ENCODE measurements at places on chromosomes 12 and 14.

DNA sequence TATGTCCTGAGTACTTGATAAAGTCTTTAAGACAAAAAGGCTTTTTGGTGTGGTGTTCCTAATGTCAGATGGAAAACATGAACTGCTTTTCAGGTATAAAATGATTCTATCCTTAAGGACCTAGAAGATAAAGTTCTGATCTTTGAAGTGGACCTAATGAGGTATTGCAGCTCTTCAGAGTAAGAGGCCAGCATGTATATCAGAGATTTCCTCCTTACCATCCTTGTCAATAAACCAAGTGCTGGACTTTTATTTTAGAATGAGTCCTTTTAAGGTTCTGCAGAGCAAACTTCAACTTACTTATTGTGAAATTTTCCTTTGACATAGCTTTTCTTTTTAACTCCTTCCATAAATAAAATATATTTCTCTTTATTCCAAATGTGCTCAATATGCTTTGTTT is 50.1 kb downstream of the UNC79 start:
- DNase-seq, result no peak

DNA sequence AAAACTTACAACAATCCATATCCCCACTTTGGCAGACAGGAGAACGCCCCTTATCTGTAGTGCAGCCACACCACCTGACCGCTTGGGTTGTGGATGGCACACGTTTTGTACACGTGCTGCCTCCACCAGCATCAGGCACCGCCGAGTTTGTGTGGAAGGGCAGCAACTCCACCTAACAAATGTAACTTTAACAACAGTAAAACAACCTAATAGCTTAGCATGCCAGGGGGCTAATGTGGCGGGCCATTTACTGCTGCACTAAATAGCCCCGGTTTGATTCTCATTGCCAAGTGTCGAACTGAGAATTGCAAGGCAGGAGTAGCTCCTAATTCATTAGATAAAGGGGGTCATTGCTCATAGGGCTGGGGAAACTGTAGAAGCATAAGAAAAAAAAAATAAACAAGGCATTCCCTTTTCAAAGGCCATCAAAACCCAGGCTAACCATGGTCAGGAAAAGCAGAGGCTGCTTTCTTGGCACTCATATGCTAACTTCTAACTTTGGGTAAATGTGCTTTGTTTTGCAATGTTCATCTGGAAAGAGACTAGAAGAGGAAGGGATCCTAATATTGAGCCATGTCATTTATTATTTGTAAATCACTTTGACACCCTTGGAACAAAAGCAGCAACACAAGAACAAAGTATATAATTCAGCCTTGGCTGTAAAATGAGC is 279.7 kb upstream of the SOX5 start:
- no peak for DNase-seq

- no peak for DNase-seq
Observed at GRCh38 chr12:80040075-80040738, 59.1 kb upstream of the OTOGL start.

DNA sequence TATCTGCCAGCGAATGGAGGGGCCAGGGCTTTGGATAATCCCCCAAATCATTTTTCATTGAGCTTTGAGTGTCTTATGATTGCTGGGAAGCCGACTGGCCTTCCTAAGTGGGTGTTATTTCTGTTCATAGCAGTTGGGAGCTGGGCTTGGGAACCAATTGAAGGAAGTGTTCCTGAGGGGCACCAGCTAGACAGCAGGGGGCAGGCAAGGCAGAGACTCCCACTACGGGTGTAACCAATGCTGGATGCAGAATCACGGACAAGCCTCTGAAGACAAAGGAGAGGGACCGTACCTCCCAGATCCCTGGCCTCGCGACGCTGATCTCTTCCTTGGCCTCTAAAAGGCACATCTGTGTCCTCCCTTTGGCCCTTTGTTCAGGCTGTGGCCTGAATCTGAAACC is 149.0 kb upstream of the PRMT8 start:
- DNase-seq, result peak; percentile 92

DNA sequence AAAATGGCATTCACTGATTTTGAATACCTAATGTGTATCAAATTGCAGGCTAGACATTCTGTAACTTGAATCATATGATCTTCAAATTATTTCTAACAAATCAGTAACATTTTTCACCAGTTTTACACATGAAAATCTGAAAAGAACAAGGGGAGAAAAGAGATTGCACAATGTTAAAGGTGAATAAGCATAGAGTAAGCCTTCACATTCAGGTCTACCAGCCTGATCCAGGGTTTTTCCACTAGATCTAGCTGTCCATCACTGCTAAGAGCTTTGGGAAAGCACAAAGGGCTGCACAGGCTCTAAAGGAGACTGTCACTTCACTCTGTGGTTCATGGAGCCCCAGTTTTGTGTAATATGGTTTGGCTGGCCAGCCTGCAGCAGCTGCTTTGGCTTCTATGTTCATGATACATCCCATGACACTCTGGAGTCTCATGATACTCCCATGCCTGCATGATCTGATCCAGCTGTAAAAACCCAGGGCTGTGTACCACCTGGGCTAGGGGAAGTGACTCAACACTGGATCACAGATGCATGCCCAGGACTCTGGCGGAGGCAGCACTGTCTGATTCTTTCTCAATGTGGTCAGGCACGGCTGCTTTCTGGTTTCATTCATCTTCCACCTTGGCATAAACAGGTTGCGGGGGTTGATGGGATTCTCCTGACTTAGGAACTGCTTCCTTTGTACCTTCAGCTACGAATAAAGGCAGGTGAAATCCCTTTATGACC is 859.7 kb downstream of the GALC start:
- DNase-seq, result no peak

DNA sequence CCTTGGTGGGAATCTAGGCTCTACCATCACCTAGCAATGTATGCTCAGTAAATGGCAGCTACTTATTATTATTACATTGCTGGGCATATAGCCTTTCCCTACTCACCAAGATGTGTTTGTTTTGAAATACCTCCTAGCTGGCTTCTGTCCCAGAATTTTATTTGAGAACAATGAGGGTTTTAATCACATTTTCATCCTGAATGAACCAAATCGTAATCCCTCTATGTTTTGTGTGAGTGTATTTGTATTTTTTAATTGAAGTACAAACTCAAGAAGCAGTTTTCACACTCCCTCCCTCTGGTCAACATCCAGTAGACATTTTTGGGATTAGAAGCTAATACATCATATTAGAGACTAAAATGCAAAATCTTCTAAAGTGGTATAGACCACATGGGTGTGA is 7.6 kb downstream of the SLC7A8 start:
- no peak for DNase-seq

Data from NCI-H1694 (cell line).